ENCODE measurements at places on chromosomes 5 and 9.

DNA sequence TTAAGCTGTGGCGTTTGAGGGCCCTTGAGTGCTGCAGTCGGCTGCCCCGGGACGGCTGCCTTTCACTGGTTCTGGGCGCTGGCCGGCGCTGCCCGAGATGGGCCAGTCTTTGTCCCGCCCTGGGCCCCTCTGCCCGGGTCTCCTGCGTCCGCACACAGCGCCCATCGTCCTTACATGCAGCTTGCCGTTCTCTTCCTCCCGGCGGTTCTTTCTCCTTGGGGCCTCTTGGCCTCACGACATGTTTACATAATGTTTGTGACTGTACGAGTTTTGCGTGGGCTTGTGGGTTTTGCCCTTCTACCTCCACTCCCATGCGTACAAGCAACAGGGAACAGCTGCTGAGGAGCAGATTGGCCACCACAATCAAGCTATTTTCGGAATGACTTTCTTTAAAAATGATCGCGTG is 618 bp downstream of the TNPO1 start:
- no peak for DNase-seq

- DNase-seq, result no peak
These were observed 35.5 kb downstream of the BICD2 start for GRCh38 chr9:92728831-92729734.

- peak; percentile 18 for DNase-seq
These were observed 73.8 kb upstream of the IL17B start for GRCh38 chr5:149452665-149453617.

- peak; percentile 34 for DNase-seq
These were observed 19.5 kb downstream of the RALGDS start for GRCh38 chr9:133101356-133102189.

DNA sequence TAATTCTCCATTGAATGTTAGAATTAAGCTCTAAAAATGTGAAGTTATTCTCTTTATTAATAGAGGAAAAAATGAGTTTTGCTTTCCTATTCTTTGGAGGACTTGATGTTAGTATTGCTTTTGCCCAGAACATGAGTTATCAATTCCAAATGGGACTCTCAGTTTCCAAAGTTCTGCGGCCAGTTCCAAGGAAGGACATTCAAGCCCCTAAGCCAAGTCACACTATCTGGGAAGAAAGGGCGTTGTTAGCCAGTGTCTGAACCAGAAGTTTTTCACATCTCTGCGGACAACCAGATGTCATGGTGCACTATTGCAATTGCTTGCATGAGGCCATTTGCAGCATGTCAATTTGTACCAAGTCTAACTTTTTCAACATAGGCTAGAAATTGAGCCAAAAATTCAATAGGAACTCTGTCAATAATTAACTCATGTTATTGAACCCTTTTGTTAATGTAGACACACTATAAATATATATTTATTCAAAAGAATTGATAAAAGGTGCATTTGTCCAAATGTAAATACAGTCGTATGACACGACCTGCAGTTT is 183.3 kb upstream of the PIK3R1 start:
- DNase-seq, result no peak

DNA sequence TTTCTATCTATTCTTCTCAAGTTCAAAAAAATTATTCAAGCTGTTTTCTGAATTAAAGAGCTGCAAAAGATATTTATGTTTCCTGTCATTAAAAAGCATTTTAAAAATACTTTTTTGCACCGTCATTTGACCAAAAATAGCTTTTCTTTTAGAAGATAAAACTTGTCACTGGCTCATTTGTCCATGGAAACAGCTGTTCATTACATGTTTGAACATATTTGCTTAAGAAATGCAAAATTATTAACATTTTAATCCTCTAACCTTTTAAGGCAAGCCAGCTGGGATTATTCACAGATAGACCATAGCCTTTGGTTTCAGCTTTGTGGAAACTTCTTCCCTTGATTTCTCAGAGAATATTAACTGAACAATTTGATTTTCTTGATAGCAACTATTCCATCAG is 393.9 kb downstream of the TUSC1 start:
- DNase-seq, result no peak

GRCh38 chr5:179806250-179807048 is at the start of gene MGAT4B:
TSS of gene MGAT4B (minus strand) at chr5:179806866. CDS start at chr5:179806583, 283 bp downstream.
- DNase-seq, result peak; percentile 82

DNA sequence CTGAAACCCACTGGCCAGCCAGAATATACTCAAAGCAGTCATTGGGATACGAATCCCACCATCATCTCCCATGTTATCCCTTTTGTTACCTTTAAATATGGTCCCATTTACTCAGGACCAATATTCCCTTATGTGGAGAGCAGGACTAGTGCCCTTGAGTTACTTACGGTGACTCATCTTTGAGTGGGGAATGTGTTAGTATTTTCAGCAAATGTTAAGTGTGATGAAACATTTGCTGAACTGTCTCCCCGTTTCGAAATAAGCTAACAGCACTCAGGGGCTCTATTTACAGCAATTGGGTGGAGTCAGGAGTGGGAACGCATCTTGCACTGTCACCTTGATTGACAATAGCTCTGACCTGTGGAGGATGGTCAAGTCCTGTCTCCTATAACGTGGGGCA is 67.4 kb downstream of the CTSL start:
- no peak for DNase-seq

DNA sequence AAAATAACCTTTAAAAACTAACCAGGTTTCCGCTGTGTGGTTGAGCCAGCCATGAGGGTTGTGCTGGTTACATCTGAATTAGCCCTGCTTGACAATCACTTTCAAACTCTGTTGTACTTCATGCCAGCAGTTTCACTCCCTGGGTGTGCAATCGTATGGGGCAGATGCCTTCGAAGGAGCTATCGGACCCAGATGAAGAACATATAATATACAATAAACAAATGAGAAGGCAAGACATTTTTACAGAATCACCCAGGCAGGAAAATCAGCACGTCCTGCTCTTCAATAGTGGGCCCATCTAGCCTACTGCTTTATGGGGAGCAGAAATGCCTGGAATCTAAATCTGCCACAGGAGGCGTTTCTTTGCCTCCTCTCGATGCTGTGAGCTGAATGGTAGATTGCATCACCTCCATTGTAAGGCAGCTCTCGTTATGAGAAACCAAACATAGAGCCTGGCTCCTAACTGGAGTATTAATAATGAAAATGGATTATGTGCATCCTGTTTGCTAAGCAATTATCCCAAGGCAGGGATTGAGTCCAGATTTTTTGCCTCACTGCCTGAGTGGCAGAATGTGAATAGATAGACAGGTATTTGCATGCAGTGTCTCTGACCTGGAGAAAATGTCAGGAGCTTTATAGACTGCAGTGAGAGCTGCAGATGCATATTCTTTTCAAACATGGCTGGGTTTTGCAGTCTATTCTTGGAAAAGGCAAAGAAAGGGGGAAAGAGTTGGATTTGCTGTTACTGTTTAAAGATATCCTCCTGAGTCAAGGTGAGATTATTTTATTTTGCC is 143.3 kb upstream of the SMARCA2 start:
- DNase-seq, result no peak

DNA sequence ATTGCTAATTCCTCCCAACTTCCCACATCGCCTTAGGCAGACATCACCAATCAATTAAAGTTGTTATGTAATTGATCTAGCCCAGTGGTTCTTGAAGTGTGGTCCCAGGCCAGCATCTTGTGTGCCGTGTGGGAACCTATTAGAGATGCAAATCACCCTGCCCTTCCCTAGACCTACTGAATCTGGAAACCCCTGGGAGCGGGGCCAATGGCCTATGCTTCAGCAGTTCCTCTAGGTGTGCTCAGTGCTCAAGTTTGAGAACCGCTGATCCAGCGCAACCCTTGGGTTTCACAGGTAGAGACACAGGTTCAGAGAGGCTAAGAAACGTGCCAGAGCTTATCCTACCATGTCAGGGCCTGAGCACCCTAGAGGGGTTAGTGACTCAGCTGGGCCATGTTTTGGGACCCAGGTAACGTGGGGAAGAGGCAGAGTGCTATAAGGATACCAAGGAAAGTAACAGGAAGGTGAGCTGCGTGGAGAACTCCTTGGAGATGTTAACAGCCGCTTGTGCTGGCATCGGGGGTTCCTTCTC is 4.4 kb downstream of the SLC34A1 start:
- DNase-seq, result no peak

GRCh38 chr9:74953235-74953751 is 581 bp upstream of the C9orf40 start:
- DNase-seq, result peak; percentile 44

GRCh38 chr9:97596906-97597305 is 36.3 kb downstream of the TSTD2 start:
- DNase-seq, result no peak

- DNase-seq, result no peak
These were observed 45.4 kb downstream of the MFAP3 start for GRCh38 chr5:154084062-154084639.

- DNase-seq, result no peak
These were observed 21.0 kb downstream of the ESM1 start for GRCh38 chr5:54964405-54964804.

DNA sequence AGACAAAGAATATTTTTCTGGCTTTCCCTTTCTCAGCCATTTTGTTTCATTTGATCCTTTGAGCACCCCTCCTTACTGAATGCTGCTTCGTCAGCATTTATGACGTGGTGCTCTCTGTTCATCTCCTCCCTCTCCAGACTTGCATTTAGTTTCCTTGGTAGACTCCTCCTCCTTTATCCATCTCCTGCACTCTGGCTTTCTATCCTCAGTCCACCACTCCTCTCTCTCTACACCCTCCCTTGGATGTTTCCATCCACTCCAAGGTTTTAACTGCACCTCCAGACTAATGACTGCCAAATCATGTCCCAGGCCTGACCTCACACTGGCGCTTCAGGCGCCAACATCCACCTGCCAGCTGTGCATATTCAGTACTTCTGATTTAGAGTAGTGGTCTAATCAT is 245.4 kb downstream of the RAB3C start:
- peak; percentile 77 for DNase-seq

- peak; percentile 61 for DNase-seq
These were observed 157.3 kb downstream of the ADAMTS12 start for GRCh38 chr5:33734537-33734936.

DNA sequence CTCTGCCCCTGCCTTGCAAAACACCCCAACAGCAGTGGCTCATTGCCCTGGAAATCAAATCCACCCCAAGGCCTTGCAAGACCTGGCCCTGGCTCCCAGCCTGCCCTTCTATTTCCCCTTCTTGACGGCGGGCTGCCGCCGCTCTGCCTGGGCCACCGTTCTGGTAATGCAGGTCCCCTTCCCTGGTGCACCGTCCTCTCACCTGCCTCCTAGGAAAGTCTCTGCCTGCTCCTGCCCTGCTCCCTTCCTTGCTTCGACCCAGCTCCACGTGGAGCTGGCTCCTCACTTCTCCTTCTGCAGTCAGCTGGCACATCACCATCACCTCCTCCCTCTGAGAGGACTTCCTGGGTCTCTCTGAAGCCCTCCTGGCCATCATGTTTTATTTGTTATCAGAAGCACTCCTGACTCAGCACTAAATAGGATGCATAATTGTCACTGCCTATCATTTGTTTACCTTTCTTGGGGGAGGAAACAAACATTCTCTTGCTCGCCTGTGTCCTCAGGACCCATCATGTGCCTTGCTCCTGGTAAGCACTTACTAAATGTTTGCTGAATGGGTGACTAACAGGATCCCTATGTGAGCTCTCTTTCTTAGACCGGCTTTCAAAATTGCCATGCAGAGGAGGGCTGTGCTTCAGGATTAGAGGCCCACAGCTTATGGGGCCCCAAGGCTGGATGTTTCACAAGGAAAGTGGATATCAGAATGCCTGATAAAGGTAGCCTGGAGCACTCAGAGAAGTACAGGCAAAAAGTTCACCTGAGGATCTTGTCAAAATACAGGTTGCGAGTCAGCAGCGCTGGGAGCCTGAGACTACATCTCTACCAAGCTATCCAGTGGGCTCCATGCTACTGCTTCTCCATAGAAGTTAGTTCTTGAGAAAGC is 19.6 kb upstream of the C5orf47 start:
- no peak for DNase-seq

GRCh38 chr9:110821064-110821463 is 152.5 kb downstream of the MUSK start:
- DNase-seq, result no peak

DNA sequence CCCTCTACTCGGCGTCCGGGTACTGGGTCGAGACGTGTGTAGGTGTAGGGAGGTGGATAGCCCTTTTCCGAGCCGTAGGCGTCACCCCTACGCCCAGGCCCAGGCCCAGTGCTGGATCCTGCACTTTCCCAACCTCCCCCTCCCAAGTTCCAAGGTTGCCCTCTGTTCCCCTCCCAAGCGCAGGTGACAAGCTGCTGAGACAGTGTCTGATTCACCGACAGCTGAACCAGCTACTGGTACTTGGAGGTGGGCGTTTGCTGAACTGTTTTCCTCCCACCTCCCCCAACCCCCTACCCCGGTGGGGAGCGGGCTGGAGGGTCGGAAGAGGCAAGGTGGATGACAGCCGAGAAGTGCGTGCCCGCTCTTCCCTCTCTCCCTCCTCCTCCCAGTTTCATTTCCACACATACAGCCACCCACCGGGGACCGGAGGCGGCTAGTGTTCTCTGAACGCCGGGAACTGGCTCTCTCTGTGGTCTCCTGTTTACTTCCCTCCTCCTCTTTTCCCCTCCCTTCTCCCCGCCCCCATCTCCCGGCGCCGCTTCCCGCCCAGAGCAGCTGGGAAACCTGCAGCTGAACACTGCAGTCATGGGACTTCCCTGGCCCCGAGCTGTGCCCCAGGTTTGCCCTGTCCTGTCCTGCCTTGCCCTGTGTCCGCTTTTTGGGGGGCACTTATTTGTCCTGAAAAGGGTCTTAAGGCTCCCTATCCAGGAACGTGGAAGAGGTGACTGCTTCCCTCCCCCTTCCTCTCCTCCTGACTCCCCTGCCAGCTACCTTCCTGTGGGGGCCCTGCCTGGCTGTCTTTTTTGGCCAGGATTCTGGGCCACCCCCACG is 6.2 kb upstream of the KLF9 start:
- peak; percentile 91 for DNase-seq

DNA sequence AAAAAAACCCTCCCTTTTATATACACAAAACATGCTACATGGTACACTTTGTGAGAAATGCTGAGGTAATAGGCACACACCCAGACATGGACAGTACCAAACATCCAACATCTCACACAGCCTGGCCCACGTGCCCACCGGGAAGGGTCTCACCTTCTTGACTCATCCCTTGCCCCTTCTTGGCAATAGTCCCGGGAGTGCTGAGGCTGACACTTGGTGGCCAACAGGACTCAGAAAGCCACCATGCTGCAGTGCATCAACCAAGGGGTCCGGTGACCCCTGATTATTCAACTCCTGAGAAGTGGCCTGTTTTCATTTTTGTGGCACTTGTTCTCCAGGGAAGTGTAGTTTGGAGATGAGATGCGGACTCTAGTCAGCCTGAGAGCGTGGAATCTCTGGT is 35.0 kb downstream of the ANGPTL2 start:
- DNase-seq, result no peak

- DNase-seq, result no peak
These were observed 23.4 kb downstream of the DMRTA1 start for GRCh38 chr9:22469928-22470544.

- peak; percentile 59 for DNase-seq
These were observed at the start of gene DMRT3 for GRCh38 chr9:976258-976942. TSS of gene DMRT3 (plus strand) at chr9:976655. CDS start at chr9:977002, 347 bp downstream.

GRCh38 chr9:74735761-74736160 is 152.0 kb downstream of the TRPM6 start:
- no peak for DNase-seq

GRCh38 chr9:76213751-76214150 is 180.5 kb downstream of the RFK start:
- DNase-seq, result no peak

- DNase-seq, result no peak
These were observed 1.6 kb downstream of the GM2A start for GRCh38 chr5:151254556-151254955.

Data from left hindlimb (tissue), 1 donor.